Kasumi-1 (cell line): ENCODE measurements at places on chromosomes 2 and 18.

GRCh38 chr2:163173591-163173990 is 335.0 kb upstream of the KCNH7 start:
- DNase-seq: no peak

DNA sequence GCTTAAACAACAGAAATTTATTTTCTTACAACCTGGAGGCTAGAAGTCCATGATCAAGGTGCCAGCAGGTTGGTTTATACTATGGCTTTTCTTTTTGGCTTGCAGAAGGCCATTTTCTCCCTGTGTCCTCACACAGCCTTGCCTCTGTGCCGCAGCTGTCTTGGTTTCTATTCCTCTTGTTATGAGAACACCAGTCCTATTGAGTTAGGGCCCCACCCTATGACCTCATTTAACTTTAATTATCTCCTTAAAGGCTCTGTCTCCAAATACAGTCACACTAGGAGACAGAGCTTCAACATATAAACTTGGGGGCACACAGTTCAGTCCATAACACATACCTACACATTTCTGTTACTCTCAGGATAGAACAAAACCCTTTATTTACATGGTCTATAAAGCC is 17.3 kb upstream of the RHOB start:
- DNase-seq: no peak

DNA sequence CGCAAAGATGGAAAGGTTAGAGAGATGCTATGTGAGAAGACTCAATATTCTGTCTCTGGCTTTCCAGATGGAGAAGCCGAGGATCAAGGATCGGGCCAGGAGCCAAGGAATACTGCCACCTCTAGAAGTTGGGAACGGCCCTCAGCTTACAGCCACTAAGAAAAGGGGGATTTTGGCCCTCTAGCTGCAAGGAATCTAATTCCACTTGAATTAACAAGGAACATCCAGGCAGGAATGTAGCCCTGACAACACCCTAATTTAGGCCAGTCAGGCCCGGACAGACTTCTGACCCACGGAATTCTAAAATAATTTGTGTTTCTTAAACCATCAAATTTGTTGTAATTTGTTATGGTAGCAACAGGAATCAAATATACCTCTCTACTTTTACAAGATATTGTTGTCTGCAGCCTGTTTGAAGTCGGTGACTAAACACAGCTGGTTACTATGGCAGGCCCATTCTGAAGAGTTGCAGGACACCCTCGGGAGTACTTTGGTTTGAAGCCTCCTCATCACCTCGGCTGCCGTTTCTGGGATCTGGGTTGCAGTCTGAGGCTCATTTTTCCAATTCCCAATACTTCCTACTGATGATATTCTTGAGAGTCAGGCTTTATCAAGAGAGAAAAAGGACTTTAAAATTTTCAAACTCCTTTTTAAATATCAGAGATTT is 1131.2 kb downstream of the TSN start:
- DNase-seq: no peak

GRCh38 chr2:128490881-128491691 is 172.4 kb upstream of the HS6ST1 start:
- DNase-seq: no peak

GRCh38 chr2:2059199-2059598 is 271.9 kb downstream of the MYT1L start:
- DNase-seq: no peak
